ENCODE measurements at places on chromosomes 6 and 20.

DNA sequence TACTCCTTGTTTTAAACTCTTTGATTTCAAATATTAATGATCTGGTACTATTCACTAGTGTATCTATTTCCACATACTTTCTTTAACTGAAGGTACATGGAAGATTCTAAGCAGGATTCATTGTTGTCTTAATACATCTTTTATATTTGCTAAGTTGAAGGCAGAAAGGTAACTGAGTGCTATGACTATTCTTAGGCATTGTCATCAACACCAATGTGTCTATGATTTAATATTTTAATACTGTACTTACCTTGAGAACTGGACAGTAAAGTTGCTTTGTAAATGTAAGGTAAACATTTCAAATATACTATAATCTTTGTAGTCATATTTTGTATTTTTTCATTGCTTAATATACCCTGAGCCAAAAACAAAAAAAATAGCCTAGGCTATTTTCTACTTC is 8.9 kb upstream of the BTBD9 start:
- DNase-seq, result no peak

DNA sequence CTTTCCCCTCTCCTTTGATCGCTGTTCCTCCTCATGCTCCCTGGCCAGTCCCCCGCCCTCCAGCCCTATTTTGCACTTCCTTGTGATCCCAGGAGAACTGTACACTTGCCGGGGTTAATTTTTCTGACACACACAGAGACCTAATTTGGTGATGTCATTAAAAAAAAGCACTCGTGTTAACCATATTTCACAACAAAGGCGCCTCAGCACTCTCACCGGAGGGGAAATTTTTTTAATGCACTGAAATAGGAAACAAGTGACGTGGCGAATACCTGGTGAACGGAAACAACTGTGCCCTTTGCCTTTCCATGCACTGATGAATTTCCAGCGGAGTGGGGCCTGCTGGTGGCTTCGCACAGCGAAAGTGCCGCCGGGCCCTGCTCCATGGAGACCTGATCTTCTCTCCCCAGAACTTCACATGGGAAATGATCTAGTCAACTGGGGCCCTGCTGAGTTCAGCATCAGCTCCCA is 53.9 kb upstream of the TAGAP start:
- DNase-seq, result peak; percentile 84

DNA sequence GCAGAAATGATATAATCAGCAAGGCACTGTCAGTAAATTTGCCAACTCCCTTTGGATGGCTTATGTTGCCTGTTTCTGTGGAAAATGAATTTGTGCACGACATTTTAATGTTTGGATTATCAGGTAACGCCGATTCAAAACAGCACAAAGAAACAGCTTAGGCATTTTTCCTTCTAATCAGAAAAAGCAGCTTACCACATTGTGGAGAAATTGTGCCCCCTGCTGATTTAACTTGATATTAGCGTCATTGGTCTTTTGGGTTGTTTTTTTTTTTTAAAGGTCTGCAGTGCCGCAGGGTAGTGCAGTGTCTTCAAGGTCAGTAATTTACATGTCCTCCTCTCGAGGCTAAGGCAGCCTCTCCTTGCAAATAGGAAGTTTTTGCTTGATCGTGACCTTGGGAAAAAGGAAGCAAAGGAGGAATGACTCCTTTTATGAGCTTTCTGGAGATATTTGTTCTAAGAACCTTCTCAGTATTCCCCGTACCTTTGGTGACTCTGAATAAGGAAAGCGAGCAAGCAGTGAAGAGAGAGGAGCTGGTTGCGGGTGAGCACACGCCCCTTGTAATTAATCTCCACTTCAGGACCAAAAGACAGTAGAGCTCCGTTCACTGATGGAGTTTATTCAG is 79.1 kb downstream of the ELOVL4 start:
- DNase-seq, result no peak

GRCh38 chr6:44039839-44040350 is 87.4 kb downstream of the MRPL14 start:
- DNase-seq, result no peak

GRCh38 chr20:13101706-13102105 is 92.9 kb downstream of the SPTLC3 start:
- no peak for DNase-seq

- no peak for DNase-seq
Observed at GRCh38 chr20:53828088-53828681, 234.5 kb upstream of the ZNF217 start.

DNA sequence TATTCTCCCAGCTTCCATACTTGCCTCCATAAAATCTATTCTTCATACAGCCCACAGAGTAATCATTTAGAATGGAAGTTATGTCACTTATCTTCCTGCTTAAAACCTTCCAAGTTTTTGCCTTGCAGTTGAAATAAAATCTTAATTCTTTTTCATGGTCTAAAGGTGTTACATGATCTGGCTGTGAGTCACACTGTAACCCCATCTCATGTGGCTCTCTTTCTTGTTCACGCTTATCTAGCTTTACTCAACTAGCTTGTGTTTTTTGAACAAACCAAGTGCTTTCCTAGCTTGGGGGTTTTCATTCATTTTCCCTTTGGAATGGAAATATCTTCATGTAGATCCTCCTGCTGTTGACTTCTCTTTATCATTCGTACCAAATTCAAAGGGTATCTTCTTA is 23.6 kb upstream of the THEMIS start:
- DNase-seq, result no peak

DNA sequence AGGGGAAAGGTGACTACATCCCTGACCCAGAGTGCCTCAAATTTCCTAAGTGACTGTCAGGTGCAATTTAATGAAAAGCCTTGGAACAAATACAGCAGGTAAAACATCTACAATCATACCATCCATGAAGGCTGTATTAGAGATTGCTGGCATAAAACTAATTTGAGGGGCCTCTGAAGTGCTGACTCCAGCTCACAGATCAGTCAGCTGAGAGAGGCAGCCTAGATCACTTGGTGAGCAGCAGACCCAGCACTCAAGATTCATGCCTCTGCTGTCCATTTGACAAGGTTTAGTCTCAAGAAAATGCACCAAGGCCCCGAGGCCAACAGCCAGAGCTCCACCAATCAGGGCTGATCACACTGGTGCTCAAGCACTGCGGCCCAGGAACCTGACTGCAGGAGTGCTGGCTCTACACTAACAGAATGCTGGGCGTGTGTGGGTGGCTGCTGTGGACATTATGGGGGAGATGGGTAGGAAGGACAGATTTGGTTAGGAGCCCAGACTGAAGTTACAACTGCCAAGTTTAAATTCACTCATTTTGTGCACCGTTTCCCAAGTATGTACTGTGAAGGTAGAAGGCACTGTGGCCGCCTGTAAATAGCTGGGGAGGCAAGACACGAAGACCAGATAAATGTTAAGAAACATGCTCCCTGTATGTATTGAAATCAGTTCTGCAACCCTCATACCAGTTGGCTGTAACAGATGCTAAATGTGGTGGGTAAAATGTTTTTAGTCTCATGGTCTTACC is 28.2 kb downstream of the SNX5 start:
- DNase-seq, result no peak

- no peak for DNase-seq
Observed at GRCh38 chr6:124557873-124558272, 404.4 kb upstream of the RNF217 start.

- DNase-seq, result no peak
Observed at GRCh38 chr20:458776-459175, 3.6 kb downstream of the TBC1D20 start.

DNA sequence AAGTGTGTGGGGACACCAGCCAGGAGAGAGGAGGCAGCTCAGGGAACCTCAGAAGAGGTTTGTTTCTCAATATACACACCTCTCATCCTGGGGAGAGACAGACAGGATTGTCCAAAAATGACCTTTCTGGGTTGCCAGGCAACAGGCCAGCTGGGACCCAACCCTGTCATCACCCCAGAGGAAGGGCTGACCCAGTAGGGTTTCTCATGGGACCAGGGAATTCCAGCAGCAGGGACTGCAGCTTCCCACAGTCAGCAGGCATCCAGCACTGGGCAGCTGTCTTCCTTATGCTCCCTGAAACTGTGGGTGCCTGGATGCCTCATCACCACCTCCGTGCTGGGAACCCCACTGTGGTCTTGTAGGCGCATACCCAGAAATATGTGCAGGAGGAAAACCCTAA is 1.3 kb downstream of the C20orf202 start:
- no peak for DNase-seq

DNA sequence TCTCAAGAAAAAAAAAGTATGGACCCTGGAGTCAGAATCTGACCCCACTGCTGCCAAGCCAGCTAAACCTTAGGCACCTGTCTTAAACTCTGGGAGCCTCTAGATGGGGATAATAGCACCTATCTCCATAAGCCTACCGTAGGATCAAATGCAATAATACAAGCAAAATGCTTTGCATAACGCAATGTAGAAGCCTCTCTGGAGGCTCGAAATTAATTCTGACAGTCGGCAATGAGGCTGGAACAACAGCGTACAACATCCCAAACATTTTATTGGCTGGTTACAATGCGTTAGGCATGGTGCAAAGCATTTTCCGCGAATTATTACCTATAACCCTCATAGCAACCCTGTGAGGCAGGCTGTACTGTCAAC is 521 bp downstream of the CDK5RAP1 start:
- no peak for DNase-seq

GRCh38 chr6:157961153-157961831 is 20.4 kb upstream of the SYNJ2 start:
- DNase-seq, result no peak

DNA sequence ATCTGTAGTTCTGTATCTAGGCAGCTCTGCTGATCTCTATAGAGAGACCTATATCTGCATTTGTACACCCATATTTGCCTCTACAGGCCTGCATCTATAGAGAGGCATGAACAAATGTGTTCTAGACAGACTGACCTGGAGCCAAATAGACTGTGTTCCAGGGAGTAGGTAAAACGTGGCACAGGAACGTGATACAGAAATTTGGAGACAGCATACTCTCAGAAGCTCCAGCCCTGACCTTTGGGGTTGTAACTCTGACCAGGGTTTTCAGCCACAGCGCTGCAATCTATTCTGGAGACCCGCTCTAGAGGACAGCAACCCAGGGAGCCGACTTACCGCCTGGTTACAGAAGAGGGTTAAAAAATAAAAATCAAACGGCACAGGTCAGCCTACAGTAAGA is 983 bp downstream of the RBBP9 start:
- DNase-seq, result no peak

DNA sequence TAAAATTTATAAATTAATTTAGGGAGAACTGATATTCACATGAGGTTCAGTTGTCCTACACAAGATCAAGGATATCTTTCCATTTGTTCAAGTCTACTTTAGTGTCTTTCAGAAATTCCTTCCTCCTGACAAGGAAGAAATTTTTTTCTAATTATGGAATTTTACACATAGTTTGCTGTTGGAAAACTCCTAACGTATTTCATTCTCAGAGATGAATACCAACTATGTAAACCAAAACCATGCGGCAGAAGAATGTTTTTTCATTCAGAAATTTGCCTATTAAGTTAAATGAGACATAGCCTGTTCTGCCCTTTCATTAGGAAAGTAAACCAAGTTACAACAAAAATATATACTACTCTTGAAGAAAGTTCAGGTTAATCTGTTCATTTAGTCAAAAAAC is 111.2 kb upstream of the PRDM1 start:
- no peak for DNase-seq

GRCh38 chr6:20463396-20463795 is 61.7 kb downstream of the E2F3 start:
- no peak for DNase-seq

GRCh38 chr6:31580438-31580740 is 1.8 kb downstream of the LTB start:
- DNase-seq, result no peak

- DNase-seq, result peak; percentile 38
Observed at GRCh38 chr20:36173451-36173933, 19.0 kb downstream of the EPB41L1 start.

DNA sequence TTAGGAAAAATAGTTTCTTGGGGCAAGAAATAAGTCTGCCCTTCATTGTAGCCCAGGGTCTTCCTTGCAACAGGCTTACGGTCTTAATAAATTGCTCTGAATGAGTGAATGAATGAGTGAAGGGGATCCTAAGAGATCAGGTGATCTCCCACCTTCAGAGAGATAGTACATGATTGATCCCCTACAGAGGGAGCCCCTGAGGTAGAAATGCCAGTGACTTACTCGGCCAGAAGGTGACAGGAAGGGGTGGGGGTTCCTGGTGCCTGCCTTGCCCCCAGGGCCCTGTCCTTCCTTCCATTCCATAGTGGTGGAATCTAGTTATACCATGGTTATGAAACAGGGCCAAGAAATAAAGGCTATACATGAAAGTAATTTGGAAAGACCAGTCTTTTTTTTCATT is 215.3 kb upstream of the SSTR4 start:
- no peak for DNase-seq

- DNase-seq, result no peak
Observed at GRCh38 chr6:36733300-36733699, 35.7 kb downstream of the RAB44 start.

- no peak for DNase-seq
Observed at GRCh38 chr6:32198866-32199265, 6.4 kb upstream of the GPSM3 start.

- DNase-seq, result no peak
Observed at GRCh38 chr20:62215991-62216635, 4.0 kb downstream of the HRH3 start.

DNA sequence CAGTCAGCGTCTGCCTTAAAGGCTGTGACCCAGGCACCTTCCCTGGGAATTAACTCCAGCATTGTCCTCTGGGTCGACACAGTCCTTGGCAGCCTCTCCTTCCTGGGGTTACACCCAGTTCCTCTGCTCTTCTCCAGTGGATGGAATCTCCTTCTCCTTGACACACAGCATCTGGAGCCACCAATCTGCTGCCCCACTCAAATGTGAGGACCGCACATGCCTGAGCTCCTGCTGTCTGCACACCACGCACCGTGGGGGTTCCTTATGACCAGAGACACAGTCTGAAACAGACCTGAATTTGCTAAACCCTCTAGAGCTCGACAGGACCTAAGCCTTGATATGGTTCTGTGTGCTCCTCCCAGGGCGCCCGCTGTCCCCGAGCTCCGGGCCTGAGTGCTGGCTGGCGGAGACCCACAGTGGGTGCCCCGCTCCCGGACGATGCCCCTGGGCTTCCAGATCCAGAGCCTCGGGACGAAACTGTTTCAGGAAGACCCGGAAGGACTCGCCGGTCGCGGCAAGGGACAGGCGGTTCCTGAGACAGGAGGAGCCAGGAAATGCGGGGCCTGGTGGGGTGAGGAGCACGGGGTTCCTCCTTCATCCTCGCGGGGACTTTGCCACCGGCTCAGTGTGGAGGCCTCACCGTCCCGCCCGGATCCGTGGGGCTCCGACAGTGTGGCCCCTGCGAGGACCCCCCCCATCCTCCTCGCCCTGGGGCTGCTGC is 2.5 kb upstream of the RAET1G start:
- no peak for DNase-seq

- DNase-seq, result no peak
Observed at GRCh38 chr6:33505548-33506370, 51.4 kb downstream of the ZBTB9 start.

Measured in T-helper 2 cell (primary cell).